Calu3 (cell line): ENCODE measurements at places on chromosomes 1 and 21.

DNA sequence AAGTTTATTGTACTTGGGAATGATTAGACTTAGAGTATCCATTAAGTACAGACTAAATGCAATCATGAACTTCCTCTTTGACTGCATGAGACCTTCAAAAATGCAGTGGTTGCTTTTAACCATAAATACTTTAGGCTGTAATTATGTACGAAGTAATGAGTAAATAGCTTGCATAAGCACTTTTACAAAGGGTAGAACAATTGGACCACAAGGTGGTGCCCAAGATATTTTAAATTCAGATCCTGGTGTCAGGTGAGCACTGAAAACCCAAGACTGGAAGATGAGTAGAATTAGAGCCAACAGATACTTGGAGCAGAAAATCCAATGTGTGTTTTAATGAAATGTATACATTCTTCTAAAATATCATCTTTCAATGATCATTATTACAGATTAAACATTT is 43.4 kb upstream of the RHOU start:
- DNase-seq = peak; percentile 58

- DNase-seq = no peak
Measured at GRCh38 chr1:62281922-62282555, 37.2 kb downstream of the KANK4 start.

- no peak for DNase-seq
Measured at GRCh38 chr1:24327891-24328290, 8.7 kb downstream of the GRHL3 start.

GRCh38 chr1:20533635-20534034 is 18.7 kb upstream of the FAM43B start:
- DNase-seq = no peak

- no peak for DNase-seq
Measured at GRCh38 chr1:14635421-14635820, 36.9 kb downstream of the KAZN start.

- no peak for DNase-seq
Measured at GRCh38 chr1:231431665-231432415, 9.8 kb upstream of the EGLN1 start.

DNA sequence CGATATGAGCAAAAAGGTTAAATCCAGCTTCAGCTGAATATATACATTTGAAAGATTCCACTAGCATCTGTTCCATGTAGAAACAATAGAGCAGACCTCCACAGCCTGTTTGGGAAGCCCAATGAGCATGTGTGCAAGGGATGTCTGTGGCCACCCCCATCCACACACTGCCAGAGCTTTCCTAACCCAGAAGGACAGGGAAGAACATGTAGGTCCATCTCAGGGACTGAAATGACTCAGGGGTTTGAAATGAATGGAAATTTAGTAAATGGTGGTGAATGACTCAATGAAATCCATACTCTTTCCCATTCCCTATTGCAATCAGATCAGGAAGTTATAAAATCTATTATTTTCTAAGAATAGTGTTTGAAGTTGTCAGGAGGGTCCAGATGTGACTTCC is 397.2 kb downstream of the DUSP10 start:
- no peak for DNase-seq
